ENCODE measurements at places on chromosomes 16 and 17.
A peak's percentile ranks its signal among the peaks of the same experiment; 100 is the strongest.

GRCh38 chr16:50245417-50246298, 20.7 kb upstream of the ADCY7 start:
- peak; percentile 90 for DNase-seq

DNA sequence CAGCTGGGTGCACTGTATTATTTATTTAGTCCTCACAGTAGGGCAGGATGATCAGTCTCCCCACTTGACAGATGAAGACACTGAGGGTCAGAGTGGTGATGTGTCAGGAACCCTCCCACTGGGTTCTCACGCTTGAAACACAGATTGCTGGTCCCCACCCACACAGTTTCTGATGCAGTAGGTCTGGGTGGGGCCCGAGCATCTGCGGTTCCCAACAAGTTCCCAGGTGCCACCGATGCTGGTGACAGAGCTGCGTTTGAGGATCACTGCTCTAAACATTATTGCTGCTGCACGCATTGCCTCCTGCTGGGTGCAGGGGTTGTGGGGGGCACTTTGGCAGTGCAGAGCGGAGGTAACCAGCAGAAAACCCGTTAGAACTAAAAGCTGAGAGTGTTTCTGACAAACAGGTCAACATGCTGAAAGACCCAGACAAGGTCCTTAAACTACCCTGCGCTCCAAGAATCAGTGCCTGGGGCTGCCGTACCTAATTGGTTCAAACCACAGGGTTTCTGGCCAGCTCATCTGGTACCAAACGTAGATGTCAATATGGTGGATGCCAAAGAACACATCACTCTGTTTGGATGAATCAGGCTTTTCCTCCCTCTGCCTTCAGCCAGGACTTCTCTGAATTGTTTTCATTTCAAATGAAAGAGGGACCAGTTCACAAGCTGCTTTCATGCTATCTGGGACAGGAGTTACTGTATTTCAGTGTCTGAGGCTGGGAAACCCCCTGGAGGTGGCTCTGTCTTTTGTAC, 76.0 kb downstream of the ABCC1 start:
- DNase-seq: peak; percentile 80

GRCh38 chr17:67509390-67510287, 132.6 kb downstream of the PITPNC1 start:
- DNase-seq: peak; percentile 30

DNA sequence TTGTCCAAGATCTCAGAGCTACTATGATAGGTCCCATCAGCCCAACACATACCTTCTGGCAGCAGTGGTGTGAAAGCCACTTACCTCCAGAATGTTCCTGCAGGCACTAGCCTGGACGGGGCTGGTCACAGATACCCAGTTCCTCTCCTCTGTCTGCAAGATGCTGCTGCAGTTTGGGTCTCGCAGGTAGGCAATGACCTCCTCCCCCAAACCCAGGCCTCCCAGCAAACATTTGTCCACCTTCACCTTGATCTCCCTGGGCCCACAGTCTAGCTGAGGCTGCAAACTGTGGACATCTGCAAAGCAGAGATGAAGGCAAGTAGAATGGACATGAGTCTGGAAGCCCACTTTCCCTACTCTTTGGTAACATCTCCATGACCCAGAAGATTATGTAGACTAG, 7.1 kb downstream of the GP2 start:
- no peak for DNase-seq

- peak; percentile 35 for DNase-seq
Measured at GRCh38 chr16:9099131-9099625, 7.7 kb downstream of the HAPSTR1 start.
